ENCODE measurements at places on chromosomes 13 and 19.
A peak's percentile ranks its signal among the peaks of the same experiment; 100 is the strongest.

GRCh38 chr13:60356970-60357369, 40.0 kb upstream of the TDRD3 start:
- DNase-seq: no peak

GRCh38 chr19:50851620-50852019, 3.1 kb upstream of the KLK3 start:
- no peak for DNase-seq

GRCh38 chr19:47506459-47506858, 8.4 kb downstream of the NAPA start:
- DNase-seq: no peak

- DNase-seq: no peak
These were observed 2.7 kb upstream of the ZNF507 start for GRCh38 chr19:32342695-32343094.

GRCh38 chr19:4172861-4173473, 9.4 kb downstream of the SIRT6 start:
- peak; percentile 46 for DNase-seq

Data from cardiac fibroblast (primary cell).